ENCODE measurements at places on chromosomes 5 and 9.
A peak's percentile ranks its signal among the peaks of the same experiment; 100 is the strongest.

DNA sequence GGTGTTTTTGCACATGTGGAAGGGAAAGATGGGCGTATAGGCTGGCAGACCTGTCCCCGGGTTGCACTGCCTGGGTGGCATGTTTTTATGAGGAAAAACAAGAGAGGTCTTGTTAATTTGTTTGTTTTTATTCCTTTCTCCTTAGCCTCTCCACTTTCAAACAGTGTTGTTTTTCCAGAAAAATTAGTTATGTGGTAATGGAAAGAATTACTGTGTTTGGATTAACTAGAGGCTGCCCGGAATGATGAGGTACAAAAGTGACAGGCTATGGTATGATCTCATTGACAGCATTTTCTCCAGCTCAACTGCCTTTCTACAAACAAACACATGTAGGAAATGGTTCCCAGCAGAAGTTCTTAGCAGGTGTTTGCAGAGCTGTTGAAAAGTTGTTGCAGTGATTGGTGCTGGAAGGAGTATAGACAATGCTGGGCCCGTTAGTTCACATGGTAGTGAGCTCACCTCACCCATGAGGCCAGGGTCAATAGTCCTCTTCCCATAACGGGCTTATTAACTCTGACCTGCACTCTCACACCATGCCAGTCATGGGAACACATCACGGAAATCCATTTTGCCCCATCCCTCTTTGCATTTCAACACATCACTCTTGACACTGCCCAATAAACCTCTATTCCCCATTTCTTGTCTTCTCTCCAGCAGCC, 111.3 kb upstream of the SAP30L start:
- DNase-seq: no peak

DNA sequence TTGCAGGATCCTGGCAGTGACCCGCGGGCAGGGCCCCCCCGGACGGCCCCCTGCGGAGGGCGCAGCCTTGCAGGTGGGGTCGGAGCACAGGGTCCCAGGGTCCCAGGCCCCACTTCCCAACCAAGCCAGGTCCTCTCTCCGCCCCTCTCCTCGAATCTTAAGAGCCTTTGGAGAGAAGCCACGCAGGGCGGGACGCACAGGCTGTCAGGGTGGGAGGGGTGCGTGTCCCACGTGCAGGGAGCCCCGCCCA, 18.4 kb upstream of the EGFL7 start:
- no peak for DNase-seq

DNA sequence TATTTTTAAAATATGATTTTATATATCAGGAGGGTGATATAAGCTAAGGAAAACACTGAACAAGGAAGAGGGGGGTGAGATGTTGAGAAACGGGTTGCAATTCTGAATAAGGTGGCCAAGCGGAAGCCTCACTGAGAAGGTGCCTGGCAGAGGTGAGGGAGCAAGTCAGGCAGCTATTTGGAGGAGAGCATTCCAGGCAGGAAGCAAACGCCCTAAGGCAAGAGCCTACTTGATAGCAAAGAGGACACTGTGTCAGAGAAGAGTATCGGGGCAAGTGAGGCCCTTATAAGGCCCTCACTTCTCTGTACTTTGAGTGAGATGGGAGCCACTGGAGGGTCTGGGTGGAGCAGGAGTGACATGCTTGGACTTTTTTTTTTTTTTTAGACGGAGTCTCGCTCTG, 8.0 kb upstream of the CTNNA1 start:
- DNase-seq: no peak

DNA sequence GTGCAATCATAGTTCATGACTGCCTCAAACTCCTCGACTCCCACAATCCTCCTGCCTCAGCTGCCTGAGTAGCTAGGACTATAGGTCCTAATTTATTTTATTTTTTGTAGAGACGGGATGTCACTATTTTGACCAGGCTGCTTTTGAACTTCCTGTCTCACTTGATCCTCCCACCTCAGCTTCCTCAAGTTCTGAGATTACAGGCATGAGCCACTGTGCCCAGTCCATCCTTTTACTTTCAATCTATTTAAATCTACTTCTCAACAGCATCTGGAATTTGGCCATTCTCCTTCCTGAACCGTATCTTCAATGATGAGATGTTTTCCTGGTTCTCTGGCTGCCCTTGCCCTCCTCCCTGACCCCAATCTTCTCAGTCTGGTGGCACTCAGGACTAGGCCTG, 12.2 kb upstream of the GRIN1 start:
- DNase-seq: no peak

DNA sequence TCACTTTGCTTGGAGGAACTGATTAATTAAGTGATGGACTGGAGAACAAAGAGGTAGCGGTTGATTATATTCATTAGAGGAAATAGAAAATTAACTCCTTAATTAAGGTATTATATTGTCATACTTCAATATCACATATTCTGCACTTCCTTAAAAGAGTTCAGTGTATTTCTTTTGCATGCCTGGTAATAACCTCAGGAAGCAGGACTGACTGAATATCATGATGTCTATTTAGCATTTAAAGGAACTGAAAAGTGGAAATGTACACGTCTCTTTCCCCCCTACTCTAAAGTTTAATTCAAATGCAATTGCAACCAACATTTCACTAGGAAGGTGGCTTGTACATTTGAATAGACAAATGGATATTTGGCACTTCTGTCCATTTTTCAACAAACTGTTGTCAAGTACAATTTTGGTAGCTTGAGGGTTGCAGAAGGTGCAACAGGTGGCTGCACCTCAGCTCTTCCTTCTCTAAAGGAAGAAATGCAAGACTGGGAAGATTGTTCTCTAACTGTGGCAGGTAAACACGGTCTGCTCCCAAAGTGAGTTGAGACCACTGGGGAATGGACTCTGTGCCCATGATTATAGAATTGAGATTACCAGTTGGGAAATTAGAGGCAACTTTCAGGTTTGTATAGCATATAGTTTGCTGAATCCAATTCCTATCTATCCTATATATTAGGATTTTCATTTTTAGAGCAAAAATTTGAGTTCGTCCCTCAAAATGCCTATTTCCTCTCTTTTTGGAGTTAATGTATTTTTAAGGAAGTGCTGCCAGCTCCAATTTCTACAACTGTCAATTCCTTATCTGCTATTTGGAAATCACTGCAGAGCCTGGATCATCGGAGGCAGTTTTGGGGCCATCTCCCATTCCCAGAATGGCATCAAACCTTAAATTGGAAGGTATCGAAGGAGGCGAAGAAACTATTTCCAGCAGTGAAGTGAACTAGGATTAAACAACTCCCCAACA, 98.9 kb upstream of the TAF11L2 start:
- no peak for DNase-seq

DNA sequence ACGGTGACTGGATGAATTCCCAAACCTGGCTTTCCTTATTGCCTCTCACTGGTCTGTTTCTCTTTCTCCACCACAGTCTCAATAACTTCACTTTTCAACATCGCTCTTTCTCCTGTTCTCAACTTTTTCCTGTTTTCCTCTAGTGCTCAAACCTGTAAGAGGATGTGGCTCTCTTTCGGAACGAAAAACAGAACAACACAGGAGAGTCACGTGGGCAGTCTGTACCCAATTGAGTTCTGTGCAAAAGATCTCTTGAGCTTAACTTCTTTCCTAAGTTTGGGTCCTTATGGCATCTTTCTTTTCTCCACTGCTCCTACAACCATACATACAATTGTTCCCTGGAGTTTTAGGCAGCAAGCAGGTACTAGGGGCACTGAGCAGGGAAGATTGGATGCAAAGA, 8.9 kb downstream of the HAVCR1 start:
- no peak for DNase-seq

DNA sequence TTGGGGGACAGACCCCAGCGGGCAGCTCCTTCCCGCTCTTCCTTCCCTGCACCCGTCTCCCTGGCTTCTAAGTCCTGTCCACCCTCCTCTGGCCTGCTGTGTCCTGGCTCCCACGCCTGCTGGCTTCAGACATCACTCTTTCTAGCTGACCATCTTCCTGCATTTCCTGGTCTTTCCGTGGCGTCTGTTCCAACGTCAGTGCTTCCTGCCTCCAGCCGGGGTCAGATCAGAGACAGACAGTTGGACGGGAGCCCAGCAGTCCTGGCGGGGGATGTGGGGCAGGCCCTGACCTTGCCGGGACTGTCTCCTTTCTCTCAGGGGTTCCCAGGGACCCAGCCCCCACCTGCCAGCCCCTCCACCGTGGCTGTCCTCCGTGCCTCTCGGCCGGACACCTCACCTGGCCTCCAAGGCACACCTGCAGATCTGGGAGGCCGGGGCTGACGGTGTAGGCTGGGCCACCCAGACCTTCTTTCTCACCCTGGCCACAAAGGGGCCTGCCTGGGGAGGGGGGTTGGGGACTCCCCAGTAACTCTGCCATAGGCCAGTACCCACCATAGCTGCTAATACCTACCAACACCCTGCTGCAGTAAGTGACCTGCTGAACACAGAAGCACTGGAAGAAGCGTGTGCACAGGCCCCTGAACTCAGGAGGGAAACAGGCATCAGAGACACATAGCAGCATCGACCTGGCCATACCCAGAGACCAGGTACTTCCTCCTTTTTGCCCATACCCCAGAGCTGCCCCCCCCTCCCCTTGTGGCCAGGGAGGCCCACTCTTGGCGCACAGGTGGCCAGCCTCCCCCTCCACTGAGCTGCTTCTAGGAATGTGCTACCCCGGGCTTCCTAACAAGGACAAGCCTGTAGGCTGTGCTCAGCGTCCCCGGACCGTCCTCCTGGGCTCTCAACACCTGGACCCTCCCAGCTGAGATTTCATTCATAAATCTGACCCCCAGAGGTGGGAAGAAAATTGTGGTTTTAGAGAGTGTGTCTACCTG, 5.1 kb downstream of the NRARP start:
- DNase-seq: no peak

GRCh38 chr5:1175015-1175414, 26.4 kb upstream of the SLC6A19 start:
- no peak for DNase-seq

DNA sequence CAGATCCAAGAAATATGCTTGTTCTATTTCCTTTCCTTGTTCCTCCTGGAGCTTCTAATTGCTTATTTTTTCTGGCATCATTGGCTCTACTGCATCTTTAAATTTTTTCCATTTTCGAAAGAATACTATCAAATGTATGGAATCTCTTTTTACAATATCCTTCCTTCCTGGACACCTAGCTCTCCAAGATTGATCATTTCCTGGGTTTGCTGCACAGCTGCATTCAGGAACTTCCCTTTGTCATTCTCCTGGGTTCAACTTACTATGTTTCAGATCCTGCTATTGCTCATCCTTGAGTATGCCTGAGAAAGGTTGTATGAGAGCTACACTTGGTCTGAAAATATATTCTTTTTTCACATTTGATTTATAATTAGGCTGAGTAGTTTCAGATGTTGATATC, 73.7 kb upstream of the ERCC6L2 start:
- no peak for DNase-seq

DNA sequence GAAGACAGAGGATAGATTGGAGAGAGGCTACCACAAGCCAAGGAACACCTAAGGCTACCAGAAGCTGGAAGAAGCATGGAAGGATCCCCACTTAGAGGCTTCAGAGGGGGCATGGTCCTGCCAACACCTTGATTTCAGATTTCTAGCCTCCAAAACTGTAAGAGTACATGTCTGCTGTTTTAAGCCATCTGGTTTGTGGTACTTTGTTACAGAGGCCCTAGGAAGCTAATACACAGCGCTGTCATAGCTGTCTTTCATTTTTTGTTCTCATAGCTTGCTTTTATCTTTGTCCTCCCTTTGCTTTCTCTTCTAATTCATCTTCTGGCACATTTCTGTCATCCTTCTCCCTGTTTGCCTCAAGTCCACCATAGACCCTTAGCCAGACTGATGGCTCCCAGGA, 104.5 kb downstream of the ATP10B start:
- no peak for DNase-seq

DNA sequence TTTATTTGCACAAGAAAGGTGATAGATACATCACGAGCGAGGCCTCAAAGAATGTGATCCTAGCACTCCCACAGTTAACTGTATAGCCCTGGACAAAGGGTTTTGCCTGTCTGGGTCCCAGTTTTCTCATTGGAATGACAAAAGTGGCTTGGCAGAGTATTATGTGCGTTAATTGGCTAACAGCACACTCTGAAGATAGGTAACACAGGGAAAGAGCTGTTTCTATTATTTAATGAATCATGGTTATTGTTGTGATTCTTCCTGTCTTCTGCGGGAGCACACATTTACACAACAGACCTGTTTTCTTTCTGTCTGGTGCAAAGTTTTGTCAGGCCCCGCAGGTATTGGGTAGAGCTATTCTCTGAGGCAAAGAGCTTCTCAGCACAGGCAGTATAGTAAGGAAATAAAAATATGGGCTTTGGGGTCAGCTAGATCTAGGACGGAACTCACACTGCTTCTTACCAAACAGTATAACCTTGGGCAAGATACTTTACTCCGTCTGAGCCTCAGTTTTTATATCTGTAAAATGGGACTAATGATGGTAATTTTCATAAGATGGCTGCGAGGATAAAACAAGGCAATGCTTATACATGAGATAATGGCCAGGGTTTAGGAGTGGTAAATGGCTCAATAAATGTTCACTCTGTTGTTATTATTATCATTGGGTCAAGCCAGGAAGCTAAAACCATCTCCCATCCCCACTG, 78.9 kb downstream of the PLAC8L1 start:
- no peak for DNase-seq

GRCh38 chr9:36008774-36009300, 27.9 kb upstream of the RECK start:
- peak; percentile 78 for DNase-seq

DNA sequence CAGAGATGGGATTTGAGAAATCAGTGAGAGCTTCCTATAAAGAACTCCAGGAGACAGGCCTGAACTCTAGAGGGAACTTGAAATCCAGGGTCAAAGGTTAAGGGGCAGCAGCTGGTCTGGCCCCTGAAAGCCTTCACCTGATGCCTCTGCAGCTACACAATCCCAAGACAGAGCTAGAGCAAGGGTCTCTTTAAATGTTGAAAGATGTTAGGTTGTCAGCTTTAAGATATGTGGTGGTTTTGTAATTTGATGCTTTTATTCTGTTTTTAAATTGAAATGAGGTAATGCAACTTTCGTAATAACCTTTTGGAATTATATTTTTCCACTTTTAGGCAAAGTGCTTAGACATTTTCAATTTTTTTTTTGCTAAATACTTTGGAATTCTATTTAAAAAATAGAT, 2.4 kb downstream of the SOWAHA start:
- no peak for DNase-seq

GRCh38 chr5:91373600-91373999, 9.5 kb downstream of the ARRDC3 start:
- no peak for DNase-seq
